ENCODE measurements at places on chromosomes 1 and 21.

DNA sequence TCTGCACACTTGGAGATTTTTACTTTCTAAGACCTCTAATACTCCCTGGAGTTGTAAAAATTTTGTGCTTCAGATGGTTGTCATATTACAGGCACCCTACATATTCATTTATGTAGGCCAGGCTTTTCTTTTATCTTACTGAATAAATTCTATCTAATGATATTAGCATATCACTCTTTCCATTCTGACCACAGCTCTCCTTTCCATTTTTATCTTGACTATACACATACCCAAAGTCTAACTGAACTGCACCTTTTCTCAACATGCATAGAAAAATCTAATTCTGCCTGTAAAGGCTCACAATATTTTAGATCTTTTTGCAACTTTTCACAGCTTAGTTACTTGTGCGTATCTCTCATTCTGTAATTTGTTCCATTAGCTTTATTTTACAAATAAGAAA, 52.7 kb upstream of the TSHB start:
- no peak for DNase-seq

DNA sequence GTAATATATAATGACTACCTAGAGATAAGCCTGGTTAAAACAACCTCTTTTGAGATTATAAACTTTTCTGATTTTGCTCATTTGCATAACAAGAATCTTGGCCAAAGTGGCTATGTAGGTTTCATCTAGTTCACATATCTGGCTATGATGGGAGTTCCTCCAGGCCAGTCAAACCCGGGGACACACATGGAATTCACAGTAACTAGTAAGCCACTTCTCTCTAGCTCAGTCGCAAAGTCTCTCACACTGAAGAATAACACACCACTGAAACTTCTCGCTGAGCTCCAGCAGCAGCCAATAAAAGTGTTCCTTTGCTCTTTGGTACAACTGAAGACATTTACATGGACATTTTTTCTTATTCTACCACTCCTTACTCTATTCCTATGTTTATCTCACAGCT, 36.0 kb upstream of the GRIK1 start:
- no peak for DNase-seq

DNA sequence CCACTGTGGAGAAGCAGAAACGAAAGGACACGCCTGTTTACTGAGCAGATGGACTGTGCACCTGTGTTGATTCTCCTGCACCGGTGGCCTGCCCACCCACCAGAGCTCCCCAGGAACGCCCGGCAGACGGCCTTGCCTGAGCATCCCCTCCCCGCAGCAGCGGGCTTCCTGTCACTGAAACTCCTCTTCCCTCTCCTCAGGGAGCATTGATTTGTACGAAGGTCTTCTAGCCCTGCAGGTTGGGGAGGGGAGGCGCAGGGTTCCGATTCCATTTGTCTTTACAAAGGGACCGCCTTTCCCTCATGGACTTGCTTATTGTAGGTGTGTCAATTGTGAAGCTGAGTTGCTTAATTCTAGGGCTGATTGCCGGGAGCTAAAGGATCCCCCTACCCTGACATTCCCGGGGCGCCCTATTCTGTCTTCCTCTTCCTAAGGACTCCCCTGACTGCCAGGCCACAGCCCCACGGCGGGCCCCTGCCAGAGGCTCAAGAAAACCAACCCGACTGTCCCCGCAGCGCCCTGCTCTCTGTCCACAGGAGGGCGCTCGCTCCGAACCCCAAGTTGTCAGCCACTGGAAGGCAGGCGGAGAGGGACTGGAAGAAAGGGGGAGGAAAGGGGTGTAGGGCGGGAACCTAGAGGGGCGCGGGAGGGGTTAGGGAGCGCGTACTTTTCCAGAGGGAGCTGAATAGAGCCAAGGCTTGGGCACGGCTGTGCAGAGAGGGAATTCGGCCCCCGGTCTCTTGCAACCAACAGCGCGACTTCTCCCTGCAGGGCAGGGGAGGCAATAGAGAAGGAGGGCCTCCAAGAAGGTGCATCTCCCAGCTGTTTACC, 2.8 kb downstream of the S100A6 start:
- DNase-seq = peak; percentile 85

- no peak for DNase-seq
Measured at GRCh38 chr21:17231124-17231523, 281.7 kb upstream of the CXADR start.

- no peak for DNase-seq
Measured at GRCh38 chr1:160522622-160523345, at the start of gene SLAMF6. Gene SLAMF6, minus strand, starts transcription at chr1:160523255. Its CDS starts 63 bp downstream, at chr1:160523192.
